ENCODE measurements at places on chromosomes 1 and 21.

GRCh38 chr1:206687915-206688442 is 3.3 kb downstream of the MAPKAPK2 start:
- DNase-seq: no peak

GRCh38 chr1:153775458-153776327 is 486 bp downstream of the SLC27A3 start:
- DNase-seq: peak; percentile 80

DNA sequence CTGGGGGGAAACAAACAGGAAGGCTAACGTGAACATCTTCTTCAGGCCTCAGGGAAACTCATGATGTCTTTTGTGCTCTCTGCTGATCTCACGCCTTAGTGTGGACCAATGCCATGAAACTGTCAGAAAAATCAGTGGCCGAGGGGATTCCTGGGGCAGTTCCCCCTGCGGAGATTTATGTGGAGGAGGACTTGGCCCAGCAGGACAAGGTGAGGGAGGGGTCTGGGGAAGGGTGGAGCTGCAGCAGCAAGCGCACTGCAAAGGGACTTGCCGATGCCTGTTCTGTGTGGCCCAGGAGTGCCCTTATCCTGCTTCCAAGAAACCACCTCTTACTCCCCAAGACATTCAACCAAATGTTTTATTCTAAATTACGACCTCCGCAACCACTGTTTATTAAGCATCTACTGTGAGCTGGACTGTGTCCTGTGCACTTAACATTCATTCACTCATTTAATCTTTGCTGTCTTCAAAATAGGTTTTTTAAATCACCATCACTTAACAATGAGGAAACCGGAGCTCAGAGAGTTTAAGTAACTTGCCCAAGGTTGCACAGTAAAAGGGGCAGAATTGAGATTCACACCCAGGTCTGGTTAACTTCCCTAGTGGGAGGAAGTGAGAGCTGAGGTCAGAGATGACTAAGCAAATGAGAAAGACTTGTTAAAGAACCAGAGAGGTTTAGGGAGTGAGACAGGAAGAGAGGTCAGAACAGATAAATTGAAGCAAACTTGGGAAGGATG is 49.7 kb downstream of the FHAD1 start:
- no peak for DNase-seq

DNA sequence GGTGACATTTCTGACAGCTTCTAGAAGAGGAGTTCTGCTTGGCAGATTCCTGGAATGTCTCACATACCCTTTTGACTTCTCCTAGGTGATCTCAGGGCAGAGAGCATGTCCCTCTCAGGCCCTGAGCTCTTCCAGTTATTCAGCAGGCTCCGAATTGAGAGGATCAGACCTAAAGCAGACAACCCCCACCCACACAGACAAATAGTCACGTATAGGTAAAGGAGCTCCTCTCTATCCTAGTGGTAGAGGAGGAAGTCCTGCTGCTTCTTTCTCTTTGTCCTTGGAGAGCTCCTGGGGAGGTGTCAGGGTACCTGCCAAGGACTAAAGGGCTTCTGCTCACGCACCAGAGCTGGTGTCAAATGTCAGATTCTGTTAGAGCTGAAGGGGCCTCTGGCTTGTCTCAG is 128.1 kb downstream of the IER5 start:
- DNase-seq: no peak

DNA sequence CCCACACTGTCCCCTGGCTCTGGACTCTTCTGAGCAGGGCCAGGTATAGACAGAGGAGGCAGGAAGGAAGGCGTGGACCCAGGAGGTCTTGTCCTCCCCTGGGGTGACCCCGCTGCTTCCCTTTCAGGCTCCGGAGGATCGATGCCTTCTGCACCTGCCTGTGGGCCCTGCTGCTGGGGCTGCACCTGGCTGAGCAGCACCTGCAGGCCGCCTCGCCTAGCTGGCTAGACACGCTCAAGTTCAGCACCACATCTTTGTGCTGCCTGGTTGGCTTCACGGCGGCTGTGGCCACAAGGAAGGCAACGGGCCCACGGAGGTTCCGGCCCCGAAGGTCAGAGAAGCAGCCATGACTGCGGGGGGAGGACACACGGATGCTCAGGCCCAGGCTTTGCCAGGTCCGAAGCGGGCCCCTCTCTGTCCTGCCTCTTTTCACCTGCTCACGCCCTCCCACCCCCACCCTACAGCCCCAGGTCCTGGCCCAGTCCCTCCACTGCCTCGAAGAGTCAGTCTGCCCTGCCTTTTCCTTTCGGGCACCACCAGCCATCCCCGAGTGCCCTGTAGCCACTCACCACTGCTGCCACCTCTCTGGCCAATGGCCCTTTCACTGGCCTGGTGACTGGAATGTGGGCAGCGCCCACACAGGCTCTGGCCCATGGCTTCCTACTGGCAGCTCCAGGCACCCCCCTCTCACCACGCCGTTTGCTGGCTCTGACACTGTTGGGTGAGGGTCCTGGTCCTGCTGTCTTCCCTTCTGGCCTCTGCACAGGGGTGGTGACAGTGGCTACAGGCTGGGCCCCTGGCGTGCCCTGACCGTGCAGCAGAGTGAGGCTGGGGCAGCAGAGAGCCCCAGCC is 13.5 kb downstream of the TMEM201 start:
- no peak for DNase-seq

- no peak for DNase-seq
Measured at GRCh38 chr1:3586986-3587759, 24.1 kb downstream of the MEGF6 start.

DNA sequence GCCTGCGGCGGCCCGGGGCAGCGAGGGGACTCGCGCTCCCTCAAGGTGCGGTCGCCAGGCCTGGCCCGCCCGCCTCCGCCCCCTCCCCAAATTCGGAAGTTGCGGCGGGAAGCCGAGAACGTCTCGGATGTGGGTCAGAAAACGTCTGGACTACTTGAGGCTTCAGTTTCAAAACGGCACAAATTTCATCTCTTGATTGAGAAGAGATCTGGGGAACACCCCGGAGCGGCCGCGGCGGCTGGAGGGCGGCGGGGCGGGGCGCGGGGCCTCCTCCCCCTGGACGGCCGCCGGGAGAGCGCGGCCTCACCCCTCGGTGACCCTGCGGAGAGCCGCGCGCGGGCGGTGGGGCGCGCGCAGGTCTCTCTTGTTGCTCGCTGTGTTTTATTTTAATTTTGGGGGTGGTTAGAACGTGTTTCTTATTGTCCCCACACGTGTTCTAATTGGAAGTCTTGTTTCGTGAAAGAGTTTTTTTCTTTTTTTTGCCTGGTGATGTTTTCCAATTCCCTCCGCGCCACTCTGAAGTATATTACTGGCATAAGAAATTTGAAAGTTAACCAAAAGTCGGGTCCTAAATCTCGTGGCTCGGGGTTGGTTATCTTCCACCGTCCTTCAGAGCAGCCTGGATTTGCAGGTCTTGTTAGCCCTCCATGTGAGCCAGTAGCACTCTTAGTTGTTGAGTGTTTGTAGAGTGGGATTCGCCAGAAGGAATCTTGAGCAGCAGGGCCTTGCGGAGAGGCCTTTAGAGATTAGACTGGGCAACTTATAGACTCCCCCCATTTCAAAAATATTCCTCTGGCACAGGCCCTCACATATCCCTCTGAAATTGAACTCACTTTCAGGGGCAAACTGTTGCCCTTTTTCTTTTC is 749 bp downstream of the PCBP3 start:
- peak; percentile 65 for DNase-seq

Data from eye (tissue), 1 donor.